Forelimb muscle (tissue), 1 donor: ENCODE measurements at places on chromosomes 12 and 14. TPM values are rescaled to one million over a fixed set of nuclear protein-coding genes. Genes with fewer than 3 reads are reported as not detected.

SLC22A17 gene
- polyA plus RNA-seq = 23.3 TPM

TEX52 gene
- polyA plus RNA-seq = 1.2 TPM

GRCh38 chr12:12521044-12521485 lies 41.6 kb downstream of the DUSP16 start:
- no peak for DNase-seq

CFAP54 gene
- 0.18 TPM for polyA plus RNA-seq

- DNase-seq = no peak
Measured at GRCh38 chr14:21455592-21455911, 371 bp downstream of the CHD8 start.

GRCh38 chr14:102774391-102775153 lies 2.7 kb upstream of the TRAF3 start:
- peak; percentile 62 for DNase-seq

INSM2 gene
- not detected for polyA plus RNA-seq

RD3L gene
- polyA plus RNA-seq = not detected

CCDC184 gene
- polyA plus RNA-seq = 3.0 TPM

INHBE gene
- polyA plus RNA-seq = 3.8 TPM

MYF5 gene
- polyA plus RNA-seq = 25.0 TPM

GRCh38 chr14:23078692-23079116 lies 16.2 kb downstream of the ACIN1 start:
- DNase-seq = no peak

DNA sequence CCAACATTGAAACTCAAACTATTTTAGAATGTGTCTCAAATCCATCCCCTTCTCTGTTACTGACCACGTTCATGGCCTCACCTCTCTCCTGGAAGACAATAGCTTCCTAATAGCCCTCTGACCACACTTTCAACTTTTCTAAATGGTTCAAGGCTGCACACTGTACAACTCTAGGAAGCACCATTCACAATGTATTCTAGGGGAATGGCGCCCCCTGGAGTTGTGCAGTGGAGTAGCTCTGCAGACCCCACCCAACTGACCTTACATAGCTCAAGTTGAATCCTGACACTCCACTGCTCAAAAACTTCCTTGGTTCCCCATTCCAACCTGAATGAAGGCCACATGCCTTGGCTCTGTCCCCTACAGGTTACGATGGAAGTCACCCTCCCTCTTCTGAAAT lies 77.6 kb downstream of the GAS2L3 start:
- DNase-seq = no peak

GRCh38 chr12:25322351-25322750 lies 71.6 kb upstream of the KRAS start:
- no peak for DNase-seq

DNA sequence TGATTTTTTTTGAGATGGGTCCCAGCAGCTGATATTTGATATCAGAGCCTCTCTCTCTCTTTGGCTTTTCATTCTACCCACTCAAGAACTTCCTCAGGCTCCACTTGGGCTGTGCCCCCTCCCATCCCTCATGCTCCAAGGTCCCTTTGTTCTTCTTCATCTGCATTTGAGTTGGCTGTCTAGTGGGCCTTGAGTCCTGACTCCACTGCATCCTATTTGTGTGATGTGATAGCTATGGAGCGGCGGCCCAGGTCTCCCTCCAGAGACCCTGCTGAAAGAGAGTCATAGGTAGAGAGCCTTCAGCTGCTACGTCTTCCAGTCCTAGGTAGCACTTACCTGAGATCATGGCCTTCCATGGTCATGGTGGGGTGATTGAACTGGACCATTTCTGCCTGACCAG lies 123.1 kb upstream of the VRK1 start:
- no peak for DNase-seq
